NCI-H748 treated with DMSO at 0.1 percent for 48 hours (cell line): ENCODE measurements at places on chromosomes 1 and 21.

- no peak for DNase-seq
Observed at GRCh38 chr1:15120251-15120945, 33.1 kb upstream of the TMEM51 start.

DNA sequence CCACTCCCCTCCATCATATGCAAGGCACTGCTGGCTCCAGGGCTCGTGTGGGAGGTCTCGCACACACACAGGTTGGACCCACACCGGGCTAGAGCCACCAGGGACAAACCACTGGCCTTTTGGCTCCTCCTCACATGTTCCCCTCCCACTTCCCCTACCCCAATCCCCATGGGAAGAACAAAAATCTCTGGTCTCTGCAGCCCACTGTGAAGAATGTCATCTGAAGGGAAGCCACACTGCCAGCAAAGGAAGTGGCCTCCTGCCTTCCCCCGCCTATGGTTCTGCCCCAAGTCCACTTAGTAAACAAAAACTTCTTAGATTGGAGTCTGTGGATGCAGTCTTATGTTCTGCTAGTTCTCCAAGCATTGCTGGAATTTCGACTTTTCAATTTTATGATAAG is 24.2 kb downstream of the OLFML3 start:
- no peak for DNase-seq

- no peak for DNase-seq
Observed at GRCh38 chr1:115091572-115091971, 2.3 kb upstream of the TSPAN2 start.

DNA sequence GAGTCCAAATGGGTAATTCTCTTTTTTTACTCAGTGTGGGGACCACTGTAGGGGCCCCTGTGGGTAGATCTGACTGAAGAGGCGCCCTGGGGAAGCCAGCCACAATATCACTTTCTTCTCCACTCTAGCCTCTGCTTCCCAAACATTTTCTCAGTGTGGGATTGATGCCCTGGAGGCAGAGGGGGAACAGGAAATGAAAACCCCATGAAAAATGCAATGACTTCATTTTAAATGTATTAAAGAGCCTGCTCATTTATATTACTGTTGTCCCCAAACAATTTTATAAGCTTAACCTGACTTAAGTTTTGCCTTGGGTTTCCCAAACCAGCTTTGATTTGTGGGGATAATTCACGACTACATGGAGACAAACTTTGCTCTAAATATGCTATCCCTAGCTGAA is 181.9 kb downstream of the C1orf94 start:
- DNase-seq: no peak

- no peak for DNase-seq
Observed at GRCh38 chr1:174761335-174761734, 238.4 kb upstream of the CACYBP start.

GRCh38 chr1:28538286-28538685 is 14.6 kb upstream of the TRNAU1AP start:
- no peak for DNase-seq

- DNase-seq: no peak
Observed at GRCh38 chr21:35102488-35103371, 53.6 kb upstream of the RUNX1 start.

DNA sequence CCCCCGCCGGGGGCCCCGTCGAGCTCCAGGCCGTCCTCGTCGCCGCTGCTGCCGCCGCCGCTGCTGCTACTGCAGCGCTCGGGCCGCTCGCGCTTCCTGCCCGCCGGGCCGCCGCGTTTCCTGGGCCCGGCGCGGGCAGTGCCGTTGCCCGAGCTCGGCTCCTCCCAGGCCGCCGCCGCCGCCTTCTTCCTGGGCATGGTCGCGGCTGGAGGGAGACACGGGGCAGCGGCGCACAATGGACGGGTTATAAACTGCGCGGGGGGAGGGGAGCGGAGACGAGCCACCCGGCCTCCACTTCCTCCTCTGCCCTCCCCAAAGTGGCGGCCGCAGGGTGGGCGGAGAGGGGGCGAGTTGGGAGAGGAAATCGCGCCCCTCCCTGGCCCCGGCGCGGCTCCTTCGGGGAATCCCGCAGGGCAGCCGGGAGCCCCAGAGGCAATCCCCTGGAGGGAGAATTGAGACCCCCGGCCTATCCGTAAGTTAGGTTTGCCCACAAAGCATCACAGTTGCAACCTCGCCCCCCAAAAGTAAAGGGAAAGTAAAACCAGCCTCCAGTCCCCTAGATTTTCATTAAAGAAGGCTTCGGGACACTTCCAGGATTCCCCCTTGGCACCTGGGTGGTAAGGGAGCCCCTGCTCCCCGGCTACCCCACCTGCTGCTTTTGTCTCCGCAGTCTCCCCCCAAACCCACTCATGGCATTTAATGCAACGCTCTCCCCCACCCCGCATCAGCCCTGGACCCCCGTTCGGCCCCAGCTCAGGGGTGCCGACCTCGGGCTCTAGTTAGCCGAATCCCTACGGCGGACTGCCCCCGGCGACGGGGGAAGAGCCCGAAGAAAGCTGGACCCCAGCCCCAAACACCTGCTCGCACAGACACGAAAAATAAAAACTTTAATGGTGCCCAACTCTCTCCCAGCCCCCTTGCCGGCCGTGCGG is 893 bp downstream of the RCC2 start:
- DNase-seq: no peak

GRCh38 chr1:42958488-42959319 is at the start of gene SLC2A1:
SLC2A1 (minus strand) TSS chr1:42958868; CDS start chr1:42958651, 217 bp downstream.
- peak; percentile 100 for DNase-seq

- DNase-seq: no peak
Observed at GRCh38 chr1:1941211-1941841, 22.2 kb upstream of the TMEM52 start.

GRCh38 chr1:176838276-176838995 is 326.1 kb downstream of the ASTN1 start:
- no peak for DNase-seq

DNA sequence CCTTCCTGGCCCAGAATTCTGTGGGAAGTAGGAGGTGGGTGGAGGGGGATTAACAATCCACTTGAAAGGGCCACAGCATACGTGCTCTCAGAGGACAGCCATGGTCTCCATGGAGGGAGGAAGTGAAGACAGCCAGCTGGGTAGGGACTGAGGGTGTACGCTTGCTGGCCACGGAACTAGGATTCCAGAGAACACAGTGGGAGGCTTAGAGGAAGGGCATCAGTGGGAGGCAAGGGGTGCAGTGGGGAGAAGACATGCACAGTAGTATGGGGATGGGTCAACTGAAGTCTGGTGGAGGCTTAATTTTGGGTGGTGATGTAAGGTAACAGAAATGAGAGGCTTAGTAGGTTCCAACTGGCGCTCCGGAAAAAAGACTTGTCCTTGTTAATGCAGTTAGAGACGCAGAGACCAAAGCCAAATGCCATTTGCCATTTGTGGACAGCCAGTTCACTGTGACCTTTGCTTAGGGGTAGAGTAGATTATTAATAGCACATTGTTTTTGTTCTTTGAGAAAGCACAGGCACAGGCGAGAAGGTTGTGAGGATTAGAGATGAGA is 103.0 kb downstream of the ZSCAN20 start:
- DNase-seq: no peak

- no peak for DNase-seq
Observed at GRCh38 chr1:9902060-9902452, 8.0 kb downstream of the CTNNBIP1 start.

DNA sequence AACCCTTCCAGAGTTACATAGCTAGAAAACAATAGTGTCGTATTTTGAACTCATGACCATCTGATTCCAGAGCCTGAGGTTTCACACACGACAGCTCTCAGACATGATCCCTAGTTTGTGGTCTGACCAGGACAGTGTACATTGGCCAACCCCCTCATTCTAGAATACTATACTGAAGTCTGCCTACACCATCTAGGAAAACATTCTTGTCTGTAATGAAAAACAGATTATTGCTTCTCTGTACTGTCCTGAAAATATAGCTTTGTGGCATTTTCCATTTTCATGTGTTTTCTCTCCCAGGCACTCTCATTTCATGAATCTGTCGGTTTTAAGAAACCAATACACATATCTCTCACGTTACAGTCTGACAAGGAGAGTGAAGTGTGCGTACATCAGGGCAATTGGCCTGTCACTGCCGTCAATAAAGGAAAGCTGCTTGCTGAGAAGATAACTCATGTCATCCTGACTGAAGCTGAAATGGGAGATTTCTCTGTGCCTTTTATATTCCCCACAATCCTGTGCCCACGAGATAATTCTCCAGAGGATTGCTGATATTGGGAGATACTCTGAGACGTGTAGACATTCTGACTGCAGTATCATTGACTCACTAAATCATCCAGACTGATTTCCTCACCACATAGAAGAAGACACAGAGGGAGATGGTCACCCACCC is 585.6 kb downstream of the PLPP3 start:
- DNase-seq: no peak
